GOT3 (cell line): ENCODE measurements at places on chromosomes 16 and 17.
A peak's percentile ranks its signal among the peaks of the same experiment; 100 is the strongest.

- no peak for DNase-seq
These were observed 147.0 kb downstream of the SPACA3 start for GRCh38 chr17:33138627-33139026.

GRCh38 chr16:56616608-56617211 lies 8.3 kb downstream of the MT2A start:
- DNase-seq: no peak

- no peak for DNase-seq
These were observed 580 bp downstream of the TANC2 start for GRCh38 chr17:62966426-62967204.

GRCh38 chr16:72812672-72813071 lies 235.3 kb downstream of the ZFHX3 start:
- DNase-seq: no peak

DNA sequence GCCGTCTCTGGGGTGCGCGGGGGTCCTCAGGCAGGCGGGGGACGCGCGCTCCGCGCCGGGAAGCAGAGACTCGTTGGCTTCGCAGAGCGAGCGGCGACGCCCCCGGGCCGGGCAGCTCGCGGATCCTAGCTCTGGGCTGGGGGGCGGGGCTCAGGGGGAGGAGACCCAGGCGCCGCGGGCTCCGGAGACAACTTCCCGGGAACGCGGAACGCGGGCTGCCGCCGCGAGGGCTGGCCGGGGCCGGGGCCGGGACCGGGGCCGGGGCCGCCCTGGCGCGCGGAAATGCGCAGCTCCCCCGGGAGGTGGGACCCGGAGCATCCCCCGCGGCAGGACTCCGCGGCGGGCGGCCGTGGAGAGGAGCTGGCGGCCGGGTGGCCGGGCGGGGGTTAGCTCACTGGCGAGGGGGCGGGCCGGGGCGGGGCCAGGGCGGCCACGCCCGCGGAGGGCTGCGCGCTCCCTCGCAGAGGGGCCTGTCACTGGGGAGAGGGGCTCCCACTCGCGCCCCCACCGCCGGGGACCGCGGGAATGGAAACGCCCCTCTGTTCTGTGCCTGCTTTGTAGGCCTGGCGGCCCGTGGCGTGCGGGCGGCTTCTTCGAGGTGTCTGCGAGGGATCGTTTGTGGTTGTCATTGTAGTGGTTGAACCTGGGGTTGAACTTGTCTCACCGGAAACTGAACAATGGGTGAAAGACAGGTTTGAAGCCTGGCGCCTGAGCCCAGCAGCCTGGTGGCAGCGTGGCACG lies at the start of gene GAS7:
TSS of gene GAS7 (minus strand) at position 98 of the 741 bp plus-strand sequence.
- DNase-seq: no peak

GRCh38 chr16:23114131-23114904 lies 34.9 kb downstream of the USP31 start:
- DNase-seq: no peak

DNA sequence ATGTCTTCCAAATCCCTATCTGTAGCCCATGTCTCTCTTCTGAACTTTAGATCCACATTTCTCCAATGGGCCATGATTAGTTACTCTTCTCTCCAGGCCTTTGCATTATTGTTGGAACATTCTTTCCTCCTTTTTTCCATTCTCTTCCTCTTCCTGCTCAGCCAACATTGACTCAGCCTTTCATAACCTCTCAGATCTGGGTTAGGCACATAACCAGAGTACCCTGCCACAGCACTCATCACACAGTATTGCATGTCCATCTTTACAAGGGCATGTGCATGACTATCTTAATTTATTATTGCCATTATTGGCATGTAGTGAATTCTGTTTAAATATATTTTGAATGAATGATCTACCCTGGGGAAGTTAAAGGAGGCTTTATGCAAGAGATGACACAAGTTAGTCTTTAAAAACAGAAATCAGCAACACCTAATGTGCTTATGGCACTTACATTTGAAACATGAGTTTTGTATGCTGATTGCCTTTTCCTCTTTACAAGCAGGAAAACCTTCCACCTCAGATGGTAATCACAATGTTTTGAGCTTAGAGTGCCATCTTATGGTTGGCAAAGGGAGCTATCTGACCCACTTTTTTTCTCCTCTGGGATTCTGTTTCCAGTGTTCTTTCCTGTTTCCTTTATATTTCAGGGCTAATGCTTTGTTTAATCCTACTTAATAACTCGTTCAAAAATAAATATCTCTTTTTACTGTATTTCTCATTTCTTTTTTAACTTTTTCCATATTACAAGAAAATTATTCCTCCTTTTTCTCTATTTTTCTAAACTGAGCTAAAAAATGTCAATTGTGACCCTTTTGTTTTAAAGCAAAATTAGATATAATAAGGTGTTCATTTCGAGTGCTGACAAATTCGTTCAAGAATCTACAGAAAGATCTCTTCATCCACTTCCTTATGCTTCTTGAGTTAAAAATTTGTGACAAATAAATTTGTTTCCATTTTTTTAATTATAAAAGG lies 151.0 kb upstream of the RBL2 start:
- DNase-seq: no peak

DNA sequence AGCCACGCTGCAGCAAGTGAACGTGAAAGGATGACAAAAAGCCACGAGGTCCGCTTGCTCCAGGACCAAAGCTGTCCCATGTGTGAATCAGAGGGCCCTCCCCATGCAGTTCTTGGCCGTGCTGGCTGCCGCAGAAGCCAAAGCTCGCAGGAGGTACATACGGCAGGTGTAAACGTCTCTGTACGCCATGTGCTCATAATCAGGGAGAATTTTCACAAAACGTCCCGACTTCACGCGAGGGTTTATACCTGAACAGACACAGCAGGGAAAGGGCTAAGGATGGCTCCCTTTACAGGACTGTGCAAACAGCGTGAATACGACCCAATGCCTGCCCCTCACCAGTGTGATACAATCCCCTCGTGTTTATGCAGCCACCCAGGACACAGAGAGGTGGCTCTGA lies 25.3 kb downstream of the FBXO31 start:
- DNase-seq: no peak

DNA sequence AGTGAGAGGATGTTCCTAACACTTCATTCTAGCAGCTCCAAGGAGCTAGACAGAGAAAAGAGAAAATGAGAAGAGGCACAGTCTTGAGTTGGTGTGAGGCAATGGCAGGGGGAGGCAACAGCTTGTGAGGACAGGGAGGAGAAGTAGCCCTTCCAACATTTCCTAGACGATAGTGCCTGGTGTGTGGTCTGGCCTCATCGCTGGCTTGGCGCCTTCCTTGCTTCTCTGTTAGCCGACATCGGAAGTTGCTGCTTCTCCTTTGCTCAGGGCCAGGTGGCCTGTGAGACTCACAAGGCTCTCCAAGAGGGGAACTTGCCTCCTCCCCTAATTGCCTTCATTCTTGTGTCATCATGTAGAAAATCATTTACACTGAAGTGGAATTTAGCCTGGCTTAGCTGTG lies 208.7 kb downstream of the MAP2K4 start:
- no peak for DNase-seq

GRCh38 chr17:364308-364707 lies 11.7 kb upstream of the RPH3AL start:
- DNase-seq: no peak

DNA sequence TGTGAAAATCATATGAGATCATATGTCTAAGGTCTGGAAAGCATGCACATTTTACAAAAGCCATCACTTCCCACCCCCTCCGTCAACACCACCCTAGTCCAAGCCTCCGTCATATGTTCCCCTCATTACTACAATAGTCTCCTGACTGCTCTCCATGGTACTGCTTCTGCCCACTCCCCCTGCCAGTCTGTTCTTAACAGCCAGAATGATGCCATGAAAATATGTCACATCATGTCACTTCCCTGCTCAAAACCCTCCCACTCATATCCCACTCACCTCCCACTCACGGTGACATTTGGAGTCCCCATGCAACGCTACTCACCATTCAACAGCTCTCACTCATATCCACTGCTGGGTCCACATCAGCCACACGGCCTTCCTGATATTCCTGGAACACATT lies 432.3 kb downstream of the XYLT1 start:
- no peak for DNase-seq

- DNase-seq: no peak
These were observed 552.7 kb upstream of the PSMD7 start for GRCh38 chr16:73743665-73744496.

GRCh38 chr17:30244853-30245385 lies 9.4 kb upstream of the SLC6A4 start:
- no peak for DNase-seq

- DNase-seq: no peak
These were observed 9.3 kb upstream of the TBKBP1 start for GRCh38 chr17:47684535-47685193.

GRCh38 chr16:56673921-56674320 lies 4.3 kb downstream of the MT1H start:
- DNase-seq: no peak

DNA sequence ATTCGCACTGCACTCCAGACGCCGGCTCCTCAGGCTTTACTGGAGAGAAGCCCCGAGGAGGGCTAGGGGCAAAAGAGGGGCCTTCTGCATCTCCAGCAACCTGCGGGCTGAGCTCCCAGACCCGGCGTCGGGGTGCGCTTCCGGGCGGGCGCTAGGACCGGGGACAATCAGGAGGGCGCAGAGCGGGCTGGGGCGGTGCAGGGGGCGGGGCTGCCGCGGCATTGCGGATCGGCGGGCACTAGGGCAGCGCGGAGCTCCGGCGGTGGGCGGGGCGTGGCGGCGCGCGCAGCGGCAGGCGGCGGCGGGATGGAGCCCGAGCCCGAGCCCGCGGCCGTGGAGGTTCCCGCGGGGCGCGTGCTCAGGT lies at the start of gene TSEN54:
TSS of gene TSEN54 (plus strand) at position 274 of the 364 bp plus-strand sequence. CDS start at position 307, 33 bp downstream.
- peak; percentile 50 for DNase-seq

DNA sequence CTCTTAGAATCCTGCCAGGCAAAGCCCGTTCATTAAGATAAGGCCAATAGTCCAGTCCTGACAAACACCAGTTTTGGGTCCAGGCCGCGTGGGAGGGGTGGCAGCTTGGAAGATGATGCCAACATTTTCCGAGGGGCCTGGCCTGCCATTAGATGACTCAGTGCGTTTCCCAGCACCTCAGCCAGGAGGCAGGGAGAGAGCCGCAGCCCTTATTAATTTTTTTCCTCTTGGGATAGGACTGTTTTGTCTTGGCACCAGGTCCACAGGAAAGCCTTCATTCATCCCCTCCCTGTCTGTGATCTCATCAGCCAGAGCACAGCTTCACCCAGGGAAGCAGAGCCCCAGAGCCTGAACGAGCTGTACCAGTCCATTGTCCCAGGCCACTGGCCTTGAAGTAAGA lies 4.7 kb upstream of the NDEL1 start:
- peak; percentile 28 for DNase-seq
